ENCODE measurements at places on chromosomes 5 and 9. TPM values are rescaled to one million over a fixed set of nuclear protein-coding genes. Genes with fewer than 3 reads are reported as not detected.

- DNase-seq = no peak
These were observed 33.2 kb downstream of the GRIN3A start for GRCh38 chr9:101705135-101705661.

- DNase-seq = no peak
These were observed 3.9 kb downstream of the LPAR1 start for GRCh38 chr9:111034170-111034897.

Gene SNCB
- not detected for total RNA-seq

DNA sequence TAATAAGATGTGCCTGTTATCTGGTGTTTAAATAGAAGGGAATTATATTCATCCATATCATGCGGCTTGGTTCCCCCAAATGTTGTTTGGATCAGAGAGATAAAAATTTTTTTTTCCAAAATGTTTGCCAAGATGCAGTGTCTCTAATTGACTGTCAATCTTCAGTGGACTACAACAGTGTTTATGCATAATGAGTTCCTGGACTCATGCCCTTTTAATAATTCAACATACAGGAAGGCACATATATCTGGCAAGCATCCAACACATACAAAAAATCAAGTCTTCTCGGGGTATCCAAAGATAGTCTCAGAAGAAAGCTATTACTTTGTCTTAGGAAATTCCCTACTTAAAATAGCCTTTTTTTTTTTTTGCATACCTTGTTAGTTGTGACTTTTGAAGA lies 1534.7 kb downstream of the EFNA5 start:
- DNase-seq = no peak

DNA sequence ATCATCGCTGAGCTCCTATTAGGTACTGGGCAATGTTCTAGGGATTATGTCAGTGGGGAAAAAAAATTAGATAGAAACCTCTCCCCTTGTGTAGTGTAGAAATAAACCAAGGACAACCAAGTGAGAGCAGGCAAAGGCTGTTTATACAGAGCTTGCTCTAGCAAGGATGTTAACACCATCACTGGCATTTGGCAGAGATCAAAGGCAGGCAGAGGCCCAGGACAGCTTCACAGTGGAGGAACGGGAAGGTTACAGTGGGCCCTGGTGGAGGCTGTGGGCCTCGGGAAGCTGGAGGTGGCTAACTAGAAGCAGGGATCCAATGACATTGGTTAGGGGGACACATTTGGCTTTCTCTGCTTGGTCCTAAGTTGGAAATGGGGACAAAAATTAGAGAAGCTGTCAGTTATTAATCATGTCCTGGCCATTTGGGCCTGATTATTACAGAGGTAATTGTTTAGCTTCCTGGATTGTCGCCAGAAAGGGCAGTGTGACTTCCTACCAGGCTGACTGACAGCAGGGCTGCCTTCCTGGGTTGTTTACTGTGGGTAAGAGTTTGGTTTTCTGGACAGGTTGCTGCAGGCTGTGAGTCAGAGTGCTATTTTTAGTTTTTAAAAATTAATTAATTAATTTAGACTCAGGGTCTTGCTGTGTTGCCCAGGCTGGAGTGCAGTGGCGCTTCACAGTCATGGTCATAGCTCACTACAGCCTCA lies 259.3 kb downstream of the ROR2 start:
- no peak for DNase-seq

DNA sequence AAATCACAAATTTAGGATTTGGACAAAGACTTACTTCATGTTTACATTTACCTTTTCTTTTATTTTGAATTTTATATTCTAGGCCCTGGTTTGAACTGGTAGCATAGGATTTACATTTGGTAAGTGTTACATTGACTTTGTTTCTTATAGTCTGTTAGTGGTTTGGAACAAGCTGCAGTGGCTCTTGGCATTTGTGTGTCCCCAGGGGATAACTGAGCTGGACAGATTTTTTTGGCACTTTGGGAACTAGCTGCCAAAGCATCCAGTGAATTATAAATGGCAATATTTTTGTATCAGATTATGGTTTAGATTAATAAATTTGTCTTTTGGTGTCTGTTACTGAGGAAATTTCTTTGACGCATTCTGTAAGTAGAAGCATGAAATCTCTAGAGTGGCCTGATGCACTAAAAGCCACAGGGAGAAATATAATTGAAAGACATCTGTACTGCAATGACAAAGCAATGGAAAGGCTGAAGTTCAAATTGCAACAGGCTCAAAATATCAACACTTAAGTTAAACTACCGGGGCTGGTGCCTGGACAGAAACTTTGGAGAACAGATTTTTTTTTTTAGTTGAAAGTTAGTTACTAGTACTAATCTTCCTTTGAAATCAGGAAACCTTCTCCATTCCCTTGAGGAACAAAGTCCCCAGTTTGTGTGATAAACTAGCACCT lies 107.6 kb upstream of the PLCXD3 start:
- DNase-seq = no peak

GRCh38 chr5:18602402-18602801 lies 968.1 kb downstream of the TAF11L14 start:
- DNase-seq = no peak

DNA sequence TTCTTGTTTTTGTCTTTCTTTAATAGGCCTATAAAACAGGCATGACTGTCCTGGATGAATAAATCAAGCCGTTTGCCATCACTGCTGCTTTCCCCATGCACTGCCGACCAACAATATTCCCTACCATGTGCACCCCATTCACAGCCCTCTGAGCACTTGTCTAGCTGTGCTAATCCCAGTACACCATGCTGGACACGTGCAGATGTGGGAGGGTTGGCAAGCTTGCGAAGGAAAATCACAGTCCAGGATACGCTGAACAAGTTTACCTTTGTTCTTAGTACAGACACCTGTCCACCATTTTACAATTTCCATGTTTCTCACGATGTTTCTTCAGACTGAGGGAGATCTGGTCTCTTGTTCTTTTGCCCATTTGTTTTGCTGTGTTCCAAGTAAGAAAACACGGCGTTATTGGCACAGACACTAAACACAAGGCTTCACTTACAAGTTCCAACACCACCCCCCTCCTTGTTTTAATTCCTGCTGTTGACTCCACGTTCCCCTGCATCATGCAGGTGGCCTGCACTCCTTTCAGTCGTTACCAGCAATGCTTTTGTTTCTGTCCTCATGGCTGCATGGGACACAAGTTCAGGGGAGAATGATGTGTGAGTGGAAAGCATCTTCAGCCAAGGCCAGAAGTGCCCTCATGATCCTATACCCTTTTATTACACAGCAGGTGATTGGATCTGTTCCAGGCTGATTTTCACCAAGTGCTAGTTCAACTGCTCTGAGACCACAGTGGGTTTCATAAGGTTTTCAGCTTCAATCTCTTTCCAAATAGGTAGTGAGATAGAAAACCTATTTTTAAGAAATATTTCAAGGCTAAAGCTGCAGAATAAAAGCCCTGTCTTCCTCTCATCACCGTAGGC lies 608.9 kb downstream of the IRX1 start:
- DNase-seq = no peak

- DNase-seq = no peak
These were observed 26.2 kb upstream of the ARSB start for GRCh38 chr5:79011219-79011836.

GRCh38 chr9:113636165-113636564 lies 172.6 kb downstream of the RGS3 start:
- DNase-seq = no peak

DNA sequence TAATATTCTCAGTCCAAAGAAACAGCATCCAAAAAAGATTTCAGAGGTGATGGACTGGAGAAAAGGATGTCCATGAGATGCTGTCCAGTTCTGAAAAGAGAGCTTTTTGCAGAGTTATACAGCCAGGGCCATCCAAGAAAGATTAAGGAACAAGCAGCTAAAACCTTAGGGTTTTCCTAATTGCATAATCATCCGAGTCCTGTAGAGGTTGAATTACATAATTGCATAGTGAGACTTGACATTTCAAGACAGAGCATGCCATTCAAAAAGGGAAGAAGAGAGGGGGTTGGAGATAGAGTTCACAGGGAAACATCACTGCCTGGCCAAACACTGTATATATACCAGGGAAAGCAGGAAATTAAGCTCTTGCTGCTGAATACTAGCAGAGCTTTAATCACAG lies 1729.2 kb upstream of the WWC1 start:
- no peak for DNase-seq

DNA sequence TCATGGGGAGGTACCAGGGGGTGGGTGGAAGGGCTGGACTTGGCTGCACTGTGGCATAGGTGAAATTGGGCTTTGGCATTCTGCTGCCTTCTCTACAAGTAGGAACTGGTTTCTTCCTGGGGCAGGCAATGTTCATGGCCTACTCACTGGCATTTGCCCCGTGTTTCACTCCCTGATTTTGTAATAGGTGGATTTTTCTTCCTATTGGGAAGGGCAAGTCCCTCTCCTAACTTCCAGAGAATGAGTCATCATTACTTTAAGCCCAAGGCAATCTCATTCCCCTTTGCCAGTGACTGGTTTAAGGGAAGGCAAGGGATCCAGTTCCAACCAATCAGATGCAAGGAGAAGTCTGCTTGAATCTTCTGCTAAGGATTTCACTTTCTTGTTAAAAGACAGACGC lies 67.9 kb upstream of the ANKRD55 start:
- no peak for DNase-seq

GRCh38 chr5:177232761-177233160 lies 70.8 kb downstream of the RAB24 start:
- no peak for DNase-seq

DNA sequence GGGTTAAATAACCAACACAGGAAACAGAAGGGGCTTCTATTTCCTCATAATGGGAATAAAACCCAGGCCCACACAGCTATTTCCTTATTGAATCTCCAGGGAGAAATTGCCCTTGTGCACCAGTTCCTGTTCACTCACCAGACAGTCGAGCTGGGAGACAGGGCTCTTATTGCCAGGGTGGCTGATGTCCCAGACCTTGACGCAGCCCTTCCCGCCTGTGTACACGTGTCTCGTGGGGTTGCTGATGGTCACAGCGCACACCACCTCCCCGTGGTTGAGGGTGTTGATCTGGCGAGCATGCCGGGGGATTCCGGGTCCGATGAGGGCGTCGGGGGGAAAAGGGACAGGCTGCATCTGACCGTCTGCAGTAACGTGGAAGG lies 96.5 kb downstream of the TLE1 start:
- no peak for DNase-seq

- no peak for DNase-seq
These were observed 48.3 kb upstream of the TRAF1 start for GRCh38 chr9:120974921-120975320.

DNA sequence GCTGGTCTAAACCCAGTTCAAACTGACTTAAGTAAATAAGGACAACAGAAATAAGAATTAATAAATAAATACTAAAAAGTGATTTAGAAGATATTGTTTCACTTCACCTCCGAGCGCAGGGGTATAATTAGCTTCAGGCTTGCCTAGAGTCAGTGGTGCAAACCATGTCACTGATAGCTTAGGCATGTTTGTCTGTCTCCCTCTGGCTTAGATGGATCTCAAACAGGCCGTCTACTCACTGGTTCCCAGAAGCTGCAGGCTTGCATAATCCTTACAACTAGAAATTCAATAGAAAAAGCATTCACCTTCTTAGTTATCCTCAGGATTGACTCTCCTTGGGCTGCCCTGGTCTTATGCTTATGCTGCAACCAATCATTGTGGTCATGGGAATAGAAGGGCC lies 629.8 kb upstream of the WWC1 start:
- DNase-seq = no peak

- no peak for DNase-seq
These were observed 47.1 kb downstream of the SSBP2 start for GRCh38 chr5:81703840-81704239.

Gene F12
- 0.38 TPM for total RNA-seq

DNA sequence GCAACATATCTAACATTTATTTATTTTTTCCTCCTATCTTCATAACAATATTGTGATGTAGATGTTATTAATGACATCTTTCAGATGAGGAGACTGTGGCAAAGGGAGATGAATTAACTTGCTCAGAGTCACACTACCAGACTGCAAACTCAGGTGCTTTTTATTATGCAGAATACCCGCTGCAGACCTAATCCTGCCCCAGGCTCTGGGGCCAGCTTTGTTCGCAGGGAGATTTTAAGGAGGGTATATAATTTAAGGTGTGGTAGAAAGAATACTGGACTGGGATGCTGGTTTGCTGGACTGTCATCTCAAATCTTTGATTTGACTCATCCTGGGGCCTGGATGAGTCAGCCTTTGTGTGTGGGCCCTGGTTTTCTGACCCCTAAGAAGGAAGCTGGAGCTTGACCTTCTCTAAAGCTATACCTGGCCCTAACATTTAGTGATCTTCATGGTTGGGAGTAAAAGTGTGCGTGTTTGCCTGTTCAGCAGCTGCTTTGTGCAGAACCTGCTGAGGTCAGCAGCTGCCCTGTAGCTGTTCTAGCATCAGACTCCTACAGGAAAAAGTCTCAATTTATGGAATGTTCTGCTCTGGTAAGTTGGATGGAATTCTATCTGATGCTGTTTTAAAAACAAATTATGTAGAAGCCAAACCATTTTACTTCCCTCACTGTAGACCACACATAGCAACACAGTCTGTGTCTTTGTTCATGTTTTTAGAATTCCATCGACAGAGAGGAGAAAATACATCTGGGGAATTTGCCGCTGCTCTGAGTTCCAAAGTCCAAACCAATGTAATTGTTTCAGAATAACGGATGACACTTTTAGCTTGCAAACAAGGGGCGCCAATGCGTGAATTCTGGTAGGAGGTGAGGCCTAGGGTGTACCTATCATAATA lies 4.5 kb downstream of the SLC36A1 start:
- no peak for DNase-seq

DNA sequence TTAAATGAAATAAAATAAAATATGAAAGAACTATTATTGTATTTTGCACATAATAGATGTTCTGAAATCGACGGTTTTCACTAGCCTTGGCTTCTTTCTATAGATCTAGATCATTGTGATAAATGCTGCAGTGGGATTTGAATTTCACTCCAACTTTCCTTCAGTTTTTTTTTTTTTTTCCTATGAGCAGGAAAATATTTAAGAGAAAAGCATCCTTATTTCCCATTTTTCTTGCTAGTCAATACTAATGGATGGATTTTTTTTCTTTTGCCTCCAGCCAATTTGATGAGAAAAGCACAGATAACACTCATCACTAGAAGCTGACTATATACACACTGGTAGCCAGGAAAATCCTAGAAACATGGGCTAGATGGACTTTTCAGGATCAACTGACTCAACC lies 249.0 kb downstream of the NFIB start:
- no peak for DNase-seq

GRCh38 chr5:147989239-147989638 lies 74.5 kb upstream of the SPINK5 start:
- DNase-seq = no peak

DNA sequence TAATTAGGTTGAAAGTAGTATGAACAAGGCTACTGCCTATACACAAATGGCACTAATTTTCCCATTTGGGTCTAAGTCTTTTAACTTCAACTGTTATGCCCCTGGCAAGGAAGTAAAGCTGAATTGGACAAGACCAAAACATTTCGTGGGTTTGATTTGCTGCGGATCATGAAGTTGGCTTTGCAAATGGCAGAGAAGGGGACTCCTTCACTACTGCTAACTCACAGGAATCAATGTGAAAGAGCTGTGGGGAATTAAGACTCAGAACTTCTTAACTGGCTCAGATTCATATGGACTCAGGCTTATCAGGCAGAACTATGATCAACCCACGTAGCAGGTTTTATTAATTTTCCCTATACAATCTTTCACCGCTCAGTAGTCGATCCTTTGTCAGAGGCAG lies 73.8 kb upstream of the IFNE start:
- no peak for DNase-seq

Gene HSPB3
- total RNA-seq = not detected

- DNase-seq = no peak
These were observed 248.6 kb downstream of the TMEM232 start for GRCh38 chr5:110477911-110478310.

GRCh38 chr9:133789778-133790177 lies 51.6 kb upstream of the SARDH start:
- DNase-seq = no peak
